ENCODE measurements at places on chromosomes 7 and 10.

- DNase-seq, result no peak
Observed at GRCh38 chr7:30914596-30914995, 2.9 kb downstream of the AQP1 start.

DNA sequence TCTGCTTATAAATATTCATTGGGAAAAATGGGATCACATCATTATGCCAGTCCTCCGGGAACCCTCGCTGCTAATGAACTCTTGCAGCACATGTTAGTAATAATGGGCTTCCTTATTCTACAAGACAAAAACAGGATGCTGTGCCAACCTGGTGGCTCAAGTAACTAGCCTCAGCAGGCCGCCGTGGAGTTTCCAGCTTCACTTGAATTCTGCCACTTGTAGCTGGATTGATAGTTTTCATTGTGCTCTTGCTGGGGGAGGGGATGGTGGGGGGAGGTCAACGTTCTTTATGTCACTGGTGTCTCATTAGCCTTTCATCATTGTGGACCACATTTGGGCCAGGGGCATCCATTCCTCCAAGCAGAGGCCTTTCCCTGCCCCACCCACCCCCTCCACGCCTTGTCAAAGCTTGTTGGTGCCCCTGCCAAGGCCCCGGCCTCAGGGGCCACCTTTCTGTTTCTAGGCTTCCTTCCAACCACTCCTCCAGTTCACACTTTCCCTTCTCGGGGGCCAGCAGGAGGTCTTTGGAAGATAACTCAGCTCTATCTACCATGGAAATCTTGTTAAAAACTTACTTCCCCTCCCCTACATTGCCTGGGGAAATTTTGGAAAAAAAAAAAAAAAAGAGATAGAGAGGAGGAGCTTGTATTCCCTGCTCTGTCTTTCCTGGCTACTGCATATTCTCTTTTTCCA, 153.9 kb downstream of the BMPER start:
- DNase-seq, result no peak

DNA sequence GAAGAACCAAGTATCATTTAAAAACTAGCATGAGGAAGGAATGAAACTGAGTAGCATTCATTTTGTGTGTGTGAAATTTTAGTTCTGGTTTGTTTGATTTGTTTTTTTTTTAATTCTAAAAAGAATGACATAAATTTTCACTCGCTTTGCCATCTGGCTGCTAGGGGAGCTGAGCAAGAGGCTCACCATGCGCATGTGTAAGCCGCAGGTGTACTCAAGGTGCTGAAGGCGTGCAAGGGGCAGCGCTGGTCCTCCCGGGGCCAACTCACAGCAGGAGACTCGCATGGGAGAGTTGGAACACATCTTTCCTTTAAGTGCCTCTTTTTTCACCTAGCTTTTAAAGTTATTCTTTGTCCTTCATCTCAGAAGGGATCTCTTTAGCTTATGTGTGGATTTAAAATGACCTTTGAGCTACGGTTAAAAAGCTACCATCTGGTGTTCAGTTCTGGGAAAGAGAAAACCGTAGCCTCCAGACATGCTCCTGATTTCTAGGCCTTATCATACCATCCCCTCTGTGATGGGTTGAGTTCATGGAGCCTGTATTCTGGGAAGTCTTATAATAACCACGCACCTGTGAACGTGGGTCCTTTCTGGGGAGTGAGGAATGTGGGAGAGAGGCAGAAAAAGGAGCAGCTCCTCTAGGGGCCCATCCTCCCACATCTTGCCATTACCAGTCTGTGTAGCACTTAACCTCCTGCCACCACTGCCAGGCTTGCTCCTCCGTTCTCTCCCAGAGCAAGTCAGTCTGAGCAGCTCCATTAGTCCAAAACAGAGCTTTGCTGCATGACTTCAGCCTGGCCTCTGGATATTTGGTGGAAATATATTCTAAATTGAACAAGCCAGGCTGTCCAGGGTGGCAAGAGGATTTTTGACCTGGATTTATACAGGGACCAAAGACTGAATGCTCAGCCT, 61.9 kb downstream of the KLHDC10 start:
- no peak for DNase-seq

GRCh38 chr7:98203964-98204605, 7.2 kb upstream of the BHLHA15 start:
- no peak for DNase-seq

- DNase-seq, result no peak
Observed at GRCh38 chr7:77571801-77572200, 34.7 kb downstream of the PTPN12 start.

- DNase-seq, result no peak
Observed at GRCh38 chr7:150443793-150444540, 6.5 kb upstream of the GIMAP8 start.

DNA sequence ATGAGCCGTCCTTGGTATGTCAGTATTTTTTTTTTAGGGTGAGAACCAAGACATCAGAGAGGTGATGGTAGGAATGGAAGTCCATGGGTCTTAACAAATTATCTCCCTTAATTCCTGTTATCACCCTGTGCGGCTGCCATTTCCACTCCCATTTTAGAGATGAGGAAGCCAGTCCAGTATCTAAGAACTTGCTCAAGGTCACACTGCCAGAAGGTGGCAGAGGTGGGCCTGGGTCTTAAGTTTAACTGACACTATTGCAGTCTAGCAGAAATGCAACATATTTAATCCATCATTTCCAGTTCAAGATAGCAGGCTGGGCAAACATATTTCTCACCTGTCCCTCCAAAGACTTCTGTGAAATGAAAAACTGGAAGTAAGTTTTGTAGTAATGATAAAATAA, 108.3 kb downstream of the GLI3 start:
- DNase-seq, result no peak

GRCh38 chr7:11957956-11958355, 126.0 kb upstream of the THSD7A start:
- no peak for DNase-seq

- no peak for DNase-seq
Observed at GRCh38 chr7:27177795-27178320, 3.7 kb upstream of the HOXA10 start.

DNA sequence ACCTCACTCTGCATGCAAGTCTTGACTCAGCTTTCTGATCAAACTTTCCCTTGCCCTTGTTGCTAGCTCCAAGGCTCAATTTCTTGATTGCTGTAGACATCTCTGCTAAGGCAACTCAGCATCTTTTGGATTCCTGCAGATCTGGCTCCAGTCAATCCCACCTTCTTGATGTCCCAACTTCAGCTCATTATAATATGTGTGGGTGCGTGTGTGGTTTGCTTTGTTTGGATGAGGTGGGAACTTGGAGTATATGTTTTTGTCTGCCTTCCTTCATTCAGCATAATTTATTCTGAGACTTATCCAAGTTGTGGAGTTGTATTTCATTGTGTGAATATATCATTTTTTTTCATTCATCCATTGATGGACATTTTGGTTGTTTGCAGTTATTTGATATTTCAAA, 364.8 kb upstream of the IGFBP3 start:
- no peak for DNase-seq

- DNase-seq, result no peak
Observed at GRCh38 chr7:27670676-27671075, 8.0 kb upstream of the HIBADH start.

- no peak for DNase-seq
Observed at GRCh38 chr10:34222359-34222758, 592.7 kb downstream of the PARD3 start.

DNA sequence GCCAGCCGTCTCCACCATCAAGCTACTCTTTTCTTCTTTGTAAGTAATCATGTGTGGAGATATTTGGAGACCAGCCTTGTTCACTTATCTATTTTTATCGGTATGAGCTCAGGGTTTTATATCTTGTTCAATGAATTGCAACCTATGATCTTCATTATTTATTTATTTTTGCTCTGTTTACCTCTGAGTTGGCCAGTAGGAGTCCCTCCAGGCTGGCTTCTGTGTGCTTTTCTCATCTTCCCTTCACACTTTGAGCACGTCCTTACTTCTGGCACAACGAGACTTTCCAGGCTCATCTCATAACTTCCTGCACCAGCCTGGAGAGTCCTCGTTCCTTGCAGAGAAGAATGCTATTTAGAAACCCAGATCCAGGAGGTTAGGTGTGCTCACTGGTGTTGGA, 375.8 kb upstream of the PODXL start:
- DNase-seq, result no peak

DNA sequence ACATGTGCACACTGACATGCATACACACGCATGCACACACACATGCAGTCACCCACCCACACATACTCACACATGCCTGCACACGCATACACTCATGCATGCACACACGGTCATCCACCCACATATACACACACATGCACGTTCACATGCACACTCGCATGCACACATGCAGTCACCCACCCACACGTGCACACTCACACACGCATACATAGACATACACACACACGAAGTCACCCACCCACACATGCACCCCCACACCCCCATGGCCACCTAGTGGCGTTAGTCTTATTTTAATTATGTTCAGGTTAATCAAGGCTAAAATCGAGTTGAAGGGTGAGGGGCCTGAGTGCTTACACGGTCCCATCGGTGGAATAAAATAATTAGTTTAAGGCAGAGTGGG, 96.8 kb downstream of the DNAJB6 start:
- no peak for DNase-seq

DNA sequence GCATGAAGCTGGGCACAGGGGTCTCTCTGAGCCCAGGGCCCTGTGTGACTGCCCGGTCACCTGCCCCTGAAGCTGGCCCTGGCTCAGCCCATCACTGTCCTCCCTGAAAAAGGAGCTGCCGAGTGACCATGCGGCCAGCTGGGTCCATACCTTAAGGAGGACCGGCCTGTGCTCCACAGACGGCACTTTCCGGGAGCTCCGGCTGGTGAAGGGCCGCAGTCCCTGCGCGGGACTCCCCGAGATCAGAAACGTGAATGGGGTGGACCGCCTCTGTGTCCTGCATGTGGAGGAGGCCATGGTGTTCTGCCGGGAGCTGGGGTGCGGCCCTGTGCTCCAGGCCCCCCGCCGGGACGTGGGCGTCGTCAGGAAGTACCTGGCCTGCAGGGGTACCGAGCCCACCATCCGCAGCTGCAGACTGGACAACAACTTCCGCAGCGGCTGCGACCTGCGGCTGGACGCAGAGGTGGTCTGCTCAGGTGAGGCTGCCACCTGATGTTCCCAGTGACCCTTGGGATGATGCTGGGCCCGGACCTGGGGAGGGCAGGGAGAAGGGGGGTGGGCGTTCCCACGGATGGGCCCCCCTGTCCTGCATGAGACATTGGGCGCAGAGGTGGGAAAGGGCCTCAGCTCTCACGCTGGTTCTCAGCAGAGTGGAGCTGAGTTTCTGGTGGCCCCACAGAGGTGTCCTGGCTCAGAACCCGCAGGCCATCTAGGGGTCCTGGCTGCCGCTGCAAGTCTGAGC, 3.5 kb downstream of the SCART1 start:
- DNase-seq, result no peak

DNA sequence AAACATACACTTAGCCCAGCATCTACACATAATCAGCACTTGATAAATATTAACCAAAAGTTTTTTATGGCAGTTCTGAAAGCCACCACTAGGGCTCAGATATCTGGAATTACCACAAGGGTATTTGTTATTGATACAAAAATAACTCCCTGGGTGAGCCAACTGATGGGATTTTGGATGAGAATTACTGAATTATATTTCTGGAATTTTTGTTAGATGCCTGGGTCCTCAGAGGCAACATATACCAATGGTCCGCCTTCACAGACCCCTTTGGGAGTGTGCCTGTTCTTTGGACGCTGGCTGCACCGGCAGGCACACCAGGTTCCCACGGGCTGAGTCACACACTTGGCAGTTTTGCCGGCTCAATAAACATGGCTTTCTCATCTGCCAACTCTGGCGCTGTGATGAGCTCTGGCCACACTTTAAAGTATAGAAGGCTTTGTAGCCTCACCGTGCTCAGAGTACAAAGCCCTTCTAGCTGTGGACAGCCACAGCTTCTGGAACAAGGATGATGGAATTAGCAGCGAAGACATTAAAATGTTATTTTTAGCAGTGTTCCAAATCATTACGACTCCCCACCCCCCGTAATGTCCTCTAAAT, 24.5 kb upstream of the EEPD1 start:
- peak; percentile 38 for DNase-seq

- no peak for DNase-seq
Observed at GRCh38 chr7:44398953-44399574, 73.7 kb upstream of the CAMK2B start.

DNA sequence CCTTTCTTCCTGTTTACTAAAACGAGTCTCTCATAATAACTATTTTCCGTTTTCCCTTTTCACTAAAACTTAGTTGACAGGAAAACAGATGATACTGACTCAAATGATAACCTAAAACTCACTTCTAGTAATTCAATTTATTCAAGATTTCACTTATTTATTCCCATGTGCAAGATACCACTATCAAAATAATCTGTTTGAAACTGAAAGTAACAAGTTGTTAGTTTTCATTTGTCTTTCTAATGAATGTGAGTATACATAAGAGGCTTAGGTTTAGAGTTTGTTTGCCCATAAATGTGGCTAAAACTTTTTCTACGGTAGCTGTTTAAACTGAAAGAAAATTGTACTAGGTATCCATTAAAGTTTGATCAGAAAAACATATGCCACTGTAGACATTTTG, 314.9 kb upstream of the STEAP1 start:
- no peak for DNase-seq

DNA sequence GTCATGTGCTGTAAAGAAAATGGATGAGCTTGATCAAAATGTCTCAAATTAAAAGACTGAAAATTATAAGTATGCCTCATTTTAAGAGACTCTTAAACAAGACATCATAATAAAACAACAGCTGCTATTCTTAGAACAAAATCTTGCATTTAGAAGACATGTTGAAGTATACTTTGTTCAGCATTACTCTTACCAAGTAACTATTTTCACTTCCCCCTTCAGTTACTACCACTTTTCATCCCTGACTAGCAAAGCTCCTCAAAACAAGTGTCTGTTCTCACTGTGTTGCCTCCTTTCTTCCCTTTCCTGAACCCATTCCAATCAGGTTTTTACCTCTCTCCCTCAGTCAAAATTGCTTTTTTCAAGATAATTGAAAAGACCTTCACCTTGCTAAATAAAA, 31.6 kb downstream of the ELAPOR2 start:
- DNase-seq, result no peak

DNA sequence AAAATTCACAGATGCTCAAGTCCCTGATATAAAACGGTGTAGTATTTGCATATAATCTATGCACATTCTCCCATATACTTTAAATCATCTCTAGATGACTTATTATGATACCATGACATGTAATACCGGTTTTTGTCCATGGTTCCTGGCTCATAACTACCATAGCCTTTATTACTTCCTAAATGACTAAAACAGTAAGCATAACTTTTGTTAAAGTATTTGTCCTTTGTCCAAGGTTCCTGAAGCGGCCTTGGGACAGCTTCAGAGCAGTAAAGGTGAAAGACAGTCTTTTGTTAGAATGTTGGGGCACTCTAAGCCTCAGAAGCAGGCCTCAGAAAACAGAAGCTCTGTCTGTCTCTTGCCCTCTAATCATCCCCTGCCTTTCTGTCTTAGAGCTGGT, 4.0 kb downstream of the CRCP start:
- DNase-seq, result no peak

DNA sequence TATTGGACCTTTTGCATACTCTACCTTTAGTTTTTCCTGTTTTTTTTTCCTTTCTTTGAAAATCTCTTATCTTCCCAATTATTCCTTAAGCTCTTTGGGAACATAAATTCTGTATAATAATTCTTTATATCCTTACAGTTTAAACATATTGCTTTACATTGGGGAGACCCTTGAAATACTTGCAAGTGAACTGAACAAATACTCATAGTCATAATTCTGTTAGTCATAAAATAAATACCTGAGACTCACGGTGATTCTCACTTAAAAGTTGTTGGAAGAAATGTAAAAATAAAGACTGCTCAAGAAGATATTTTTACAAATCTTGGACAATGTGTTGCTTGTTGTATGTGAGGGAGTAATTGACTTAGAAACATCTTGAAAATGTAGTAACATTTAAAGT, 515.2 kb upstream of the POT1 start:
- DNase-seq, result no peak

GRCh38 chr10:104328646-104328895, 9.7 kb downstream of the ITPRIP start:
- DNase-seq, result no peak

Measured in substantia nigra (tissue), 51 donors.